ENCODE measurements at places on chromosomes 5 and 9.

DNA sequence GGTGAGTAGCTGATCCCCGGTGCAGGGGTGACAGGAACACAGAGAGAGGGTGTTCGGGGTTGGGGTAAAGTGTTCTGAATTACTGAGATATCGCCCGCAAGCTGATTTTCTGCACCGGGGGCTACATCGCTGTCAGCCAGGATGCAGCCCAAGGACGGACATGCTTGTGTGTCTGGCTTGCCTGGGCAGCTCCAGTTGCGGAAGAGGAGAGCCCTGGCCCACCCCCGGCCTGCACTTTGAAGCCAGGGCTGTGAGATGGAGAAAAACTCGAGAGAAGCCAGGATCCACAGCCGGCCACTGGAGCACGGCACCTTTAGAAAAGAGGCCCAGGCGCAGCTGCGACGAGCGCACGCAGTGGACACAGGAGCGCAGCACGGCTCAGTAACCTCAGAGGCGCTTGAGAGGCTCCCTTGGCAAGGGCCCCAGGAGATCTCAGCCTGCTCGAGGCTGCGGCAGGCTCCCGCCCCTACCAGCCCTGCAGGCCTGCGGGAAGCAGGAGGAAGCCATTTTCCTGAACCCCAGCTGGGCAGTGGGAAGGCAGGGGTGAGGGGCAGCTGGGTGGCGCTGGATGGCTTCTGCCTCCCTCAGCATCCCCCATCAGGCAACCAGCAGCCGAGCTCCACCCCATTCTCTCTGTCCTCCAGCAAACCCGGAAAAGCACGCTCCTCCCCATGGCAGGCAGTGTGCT lies 59.2 kb downstream of the C9orf50 start:
- no peak for DNase-seq

GRCh38 chr9:93161786-93162562 lies 22.0 kb upstream of the WNK2 start:
- no peak for DNase-seq

DNA sequence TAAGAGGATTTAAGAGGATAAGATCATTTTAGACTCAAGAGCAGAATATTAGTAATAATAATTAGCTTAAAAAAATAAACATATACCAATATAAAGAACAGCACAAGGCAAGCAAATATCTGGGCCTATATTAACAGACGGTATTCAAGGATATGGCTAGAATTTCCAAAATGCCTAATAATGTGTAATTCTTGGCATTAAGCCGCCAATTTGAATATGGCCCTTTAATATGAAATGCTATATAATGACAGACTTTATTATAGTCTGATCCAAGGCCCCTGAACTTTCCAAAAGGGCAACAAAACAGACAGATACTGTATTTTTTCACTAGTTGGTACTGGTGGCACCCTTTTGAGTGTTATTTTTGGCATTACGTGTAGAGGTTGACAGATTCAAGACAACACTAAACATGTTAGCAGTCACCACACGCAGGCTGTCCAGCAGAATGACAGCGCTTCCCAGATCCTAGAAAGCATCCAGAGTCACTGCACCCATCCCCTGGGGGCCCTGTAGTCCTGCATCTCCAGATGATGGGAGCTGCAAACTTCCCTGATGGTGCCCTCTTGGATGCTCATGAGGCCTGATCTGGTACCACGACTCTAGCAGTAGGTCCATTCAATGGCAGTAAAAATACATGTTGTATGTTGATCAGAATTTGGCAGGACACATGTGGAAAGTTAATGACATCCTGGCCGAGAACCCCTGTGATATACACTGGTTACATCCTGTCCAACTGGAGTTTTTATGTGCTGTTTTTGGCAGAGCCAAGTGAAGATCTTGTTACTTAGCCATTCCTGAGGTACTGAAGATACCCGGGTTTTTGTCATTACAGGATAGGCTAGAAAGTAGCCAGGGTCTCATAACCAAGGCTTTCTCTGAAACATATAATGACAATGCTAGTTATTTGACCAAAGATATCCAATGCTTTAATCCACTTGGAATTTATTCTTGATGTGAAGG lies 1.7 kb upstream of the ABL1 start:
- no peak for DNase-seq

GRCh38 chr5:18216729-18217128 lies 582.5 kb downstream of the TAF11L14 start:
- no peak for DNase-seq

- no peak for DNase-seq
Measured at GRCh38 chr5:76451031-76451701, 48.1 kb downstream of the IQGAP2 start.

- DNase-seq = no peak
Measured at GRCh38 chr5:21661184-21661583, 1192.0 kb downstream of the CDH12 start.

DNA sequence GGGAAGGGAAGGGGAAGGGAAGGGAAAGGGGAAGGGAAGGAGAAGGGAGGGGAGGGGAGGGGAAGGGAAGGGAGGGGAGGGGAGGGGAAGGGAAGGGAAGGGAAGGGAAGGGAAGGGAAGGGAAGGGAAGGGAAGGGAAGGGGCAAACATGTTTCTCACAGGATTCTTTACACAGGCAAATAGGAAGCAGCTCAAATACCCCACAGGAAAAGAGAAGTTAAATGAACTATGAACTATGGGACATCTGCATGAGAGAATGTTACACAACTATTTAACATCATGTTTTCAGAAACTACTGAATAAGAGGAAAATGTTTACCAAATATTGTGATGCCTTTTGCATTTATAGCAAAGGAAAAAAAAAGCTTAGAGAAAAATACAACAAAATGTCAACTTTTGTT lies 125.4 kb upstream of the SLC30A5 start:
- DNase-seq = no peak

DNA sequence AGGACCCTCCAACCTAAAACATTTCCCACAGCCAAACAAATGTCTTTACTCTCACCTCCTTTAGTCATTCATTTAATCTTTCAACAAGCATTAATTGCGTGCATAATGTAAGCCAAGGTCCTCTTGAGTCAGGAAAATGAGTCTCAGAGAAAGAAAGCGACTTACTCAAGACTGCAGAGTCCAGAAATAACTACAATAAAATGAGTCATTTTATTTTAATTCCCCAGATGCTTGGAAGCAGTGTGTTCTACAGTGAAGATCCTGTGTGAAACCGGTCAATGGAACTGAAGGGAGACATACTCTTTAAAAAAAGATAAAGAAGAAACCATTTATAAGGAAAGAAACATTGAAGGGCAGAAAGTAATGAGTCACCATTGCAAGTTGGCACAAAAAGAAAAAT lies 513.7 kb downstream of the CDK5RAP2 start:
- no peak for DNase-seq

- DNase-seq = no peak
Measured at GRCh38 chr9:128190516-128191405, 611 bp downstream of the CIZ1 start.

DNA sequence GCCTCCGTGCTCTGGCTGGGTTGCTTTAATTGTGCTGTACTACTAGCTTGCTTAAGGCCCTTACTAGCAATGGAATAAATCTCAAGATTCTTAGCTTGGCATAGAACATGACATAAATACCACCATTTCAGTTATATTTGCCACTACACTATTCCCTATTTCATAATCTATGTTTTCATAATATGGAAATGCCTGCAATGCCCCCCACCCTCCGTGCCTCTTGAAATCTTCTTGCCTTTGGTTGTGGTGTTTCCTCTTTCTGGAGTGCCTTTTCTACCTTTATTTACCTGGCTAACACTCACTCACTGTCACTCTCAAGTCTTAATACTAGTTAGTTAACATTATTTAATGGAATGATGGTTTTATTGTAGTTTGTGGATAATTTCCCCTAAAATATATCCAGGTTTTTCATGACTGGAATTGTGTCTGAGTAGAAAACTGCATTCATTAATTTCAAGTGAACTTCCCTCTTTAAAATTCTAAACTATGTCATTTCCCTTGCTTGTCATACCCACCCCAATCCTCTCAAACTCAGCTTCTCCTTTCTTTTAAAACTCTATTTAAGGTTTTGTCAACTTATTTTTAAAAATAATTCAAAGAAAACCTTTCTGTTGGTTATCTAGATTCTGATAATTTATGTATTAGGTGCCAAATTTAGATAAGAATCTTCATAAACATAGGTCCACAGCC lies 521.7 kb upstream of the DAB2 start:
- DNase-seq = no peak

- no peak for DNase-seq
Measured at GRCh38 chr5:36367524-36367923, 65.8 kb upstream of the RANBP3L start.

DNA sequence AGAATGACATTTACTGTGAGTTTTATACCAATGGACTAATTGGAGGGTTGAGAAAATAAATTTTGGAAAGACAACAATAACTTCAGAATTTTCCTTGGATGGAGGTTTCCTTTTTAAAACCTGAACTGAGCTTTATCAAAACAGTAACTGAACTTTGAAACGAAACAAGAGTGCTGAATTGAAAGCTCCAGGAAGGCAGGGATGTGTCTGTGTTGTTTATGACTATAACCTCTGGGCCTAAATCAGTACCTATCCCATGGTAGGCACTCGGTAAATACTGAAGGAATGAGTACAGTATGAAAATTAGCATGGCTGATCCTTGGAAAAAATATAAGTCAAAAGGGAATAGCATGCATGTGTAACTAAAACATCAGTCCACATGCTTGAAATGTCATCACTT lies 93.9 kb downstream of the GHR start:
- no peak for DNase-seq

- no peak for DNase-seq
Measured at GRCh38 chr9:626596-626995, 214.9 kb upstream of the DMRT1 start.

- DNase-seq = no peak
Measured at GRCh38 chr5:10466446-10467073, 24.9 kb downstream of the ROPN1L start.

- DNase-seq = no peak
Measured at GRCh38 chr5:91038180-91038808, 344.8 kb downstream of the ARRDC3 start.

- DNase-seq = no peak
Measured at GRCh38 chr5:4700069-4700468, 440.1 kb upstream of the ADAMTS16 start.

DNA sequence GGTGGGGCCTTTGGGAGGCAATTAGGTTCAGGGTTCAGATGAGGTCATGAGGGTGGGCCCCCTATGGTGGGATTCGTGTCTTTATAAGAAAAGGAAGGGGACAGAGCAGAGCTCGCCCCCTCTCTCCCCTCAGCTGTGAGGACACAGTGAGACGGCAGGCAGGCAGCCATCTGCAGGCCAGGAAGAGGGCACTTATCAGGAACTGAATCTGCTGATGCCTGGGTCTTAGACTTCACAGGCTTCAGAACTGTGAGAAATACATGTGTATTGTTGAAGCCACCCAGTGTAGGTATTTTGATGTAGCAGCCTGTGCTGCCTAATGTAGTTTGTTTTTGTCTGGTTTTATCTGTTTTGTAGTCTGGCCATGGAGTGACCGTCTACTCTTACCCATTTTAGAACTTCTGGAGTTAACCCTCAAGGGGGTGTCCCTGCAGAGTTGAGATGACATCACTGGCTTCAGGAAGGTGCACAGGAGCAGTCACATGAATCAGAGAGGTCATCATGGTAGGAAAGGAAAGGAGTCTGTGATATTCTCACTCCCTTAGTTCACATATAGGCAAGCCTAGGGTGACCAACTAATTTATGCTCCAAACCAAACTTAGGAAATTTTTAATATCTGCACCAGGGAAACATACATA lies 71.0 kb downstream of the LRRC70 start:
- DNase-seq = no peak

GRCh38 chr9:78989031-78989658 lies 582.6 kb upstream of the TLE4 start:
- no peak for DNase-seq

DNA sequence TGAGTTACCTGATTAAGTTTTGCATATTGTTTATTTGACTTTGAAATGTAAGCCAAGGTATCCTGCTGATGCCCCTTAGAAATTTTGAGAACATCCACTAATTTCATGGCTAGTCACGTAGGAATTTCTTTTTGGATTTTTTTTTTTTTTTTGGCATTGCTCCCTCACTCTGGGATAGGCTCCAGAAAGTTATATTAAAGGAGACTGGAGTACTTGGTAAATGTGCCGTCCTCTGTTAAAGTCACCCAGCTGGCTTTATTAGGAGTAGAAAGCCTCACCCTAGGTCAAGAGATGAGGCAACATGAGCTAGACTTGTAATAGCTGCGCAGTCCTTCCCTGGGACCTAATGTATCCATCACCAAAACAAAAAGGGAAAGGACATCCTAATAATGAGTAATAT lies 3.1 kb downstream of the KCTD16 start:
- DNase-seq = no peak

DNA sequence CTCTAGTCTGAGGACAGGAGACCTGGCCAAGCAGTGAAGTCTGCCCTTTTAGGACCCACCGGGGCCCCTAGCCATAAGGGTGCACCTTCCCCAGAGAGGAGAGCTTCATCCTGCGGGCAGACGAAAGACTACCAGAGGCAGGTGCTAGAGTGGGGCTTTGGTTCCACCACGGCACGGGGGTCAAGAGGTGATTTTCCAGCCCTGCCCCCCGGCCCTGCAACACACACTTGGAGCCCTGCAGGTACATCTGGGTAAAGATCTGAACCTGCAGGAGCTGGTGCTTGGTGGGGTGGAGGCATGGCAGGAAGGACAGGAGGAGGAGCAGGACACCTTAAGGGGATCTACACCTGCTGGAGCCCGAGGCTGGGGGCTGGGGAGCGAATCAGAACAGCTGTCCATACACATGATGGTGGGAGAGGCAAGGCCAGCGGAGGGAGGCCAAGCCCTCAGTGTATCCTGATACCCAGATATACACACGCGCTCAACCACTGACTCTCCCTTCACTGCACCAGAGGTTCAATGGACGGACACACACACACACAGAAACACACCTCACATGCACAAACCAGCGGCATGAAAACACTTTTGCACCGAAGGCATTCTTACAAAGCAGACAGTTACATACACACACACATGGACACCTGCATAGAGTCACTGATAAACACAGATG lies 98.4 kb upstream of the MVB12B start:
- DNase-seq = no peak

DNA sequence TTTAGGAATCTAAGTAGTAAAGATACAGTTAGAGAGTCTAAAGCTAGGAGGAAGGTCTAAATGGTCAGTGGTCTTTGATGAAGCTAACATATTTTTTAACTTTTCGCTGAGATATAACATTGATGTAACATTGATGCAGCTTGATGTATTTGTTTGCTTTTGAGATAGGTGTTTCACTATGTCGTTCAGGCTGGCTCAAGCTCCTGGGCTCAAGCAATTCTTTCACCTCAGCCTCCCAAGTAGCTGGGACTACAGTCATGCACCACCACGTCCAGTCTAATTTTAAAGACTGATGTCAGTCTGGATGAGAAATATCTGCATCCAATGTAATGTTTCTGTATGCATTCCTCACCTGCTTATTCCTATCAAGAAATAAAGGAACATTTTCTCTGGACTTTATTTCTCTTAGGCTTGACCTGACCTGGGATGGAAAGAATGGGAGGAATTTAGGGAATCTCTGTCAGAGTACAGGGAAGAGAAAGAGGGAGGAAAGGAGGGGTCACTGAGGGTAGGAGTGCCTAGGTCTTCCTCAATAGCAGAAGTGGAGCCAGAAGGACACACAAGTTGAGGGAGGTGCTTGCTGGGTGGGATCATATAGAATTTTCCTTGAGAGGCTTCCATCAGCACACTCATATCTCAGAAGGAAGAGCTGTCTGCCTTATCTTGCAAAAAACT lies 101.5 kb upstream of the GPBP1 start:
- no peak for DNase-seq

GRCh38 chr5:149684371-149684770 lies 45.7 kb upstream of the PPARGC1B start:
- DNase-seq = no peak

GRCh38 chr5:10073441-10074104 lies 176.1 kb downstream of the ATPSCKMT start:
- no peak for DNase-seq

Measured in central memory CD4-positive, alpha-beta T cell (primary cell).